ENCODE measurements at places on chromosomes 7 and 10.

DNA sequence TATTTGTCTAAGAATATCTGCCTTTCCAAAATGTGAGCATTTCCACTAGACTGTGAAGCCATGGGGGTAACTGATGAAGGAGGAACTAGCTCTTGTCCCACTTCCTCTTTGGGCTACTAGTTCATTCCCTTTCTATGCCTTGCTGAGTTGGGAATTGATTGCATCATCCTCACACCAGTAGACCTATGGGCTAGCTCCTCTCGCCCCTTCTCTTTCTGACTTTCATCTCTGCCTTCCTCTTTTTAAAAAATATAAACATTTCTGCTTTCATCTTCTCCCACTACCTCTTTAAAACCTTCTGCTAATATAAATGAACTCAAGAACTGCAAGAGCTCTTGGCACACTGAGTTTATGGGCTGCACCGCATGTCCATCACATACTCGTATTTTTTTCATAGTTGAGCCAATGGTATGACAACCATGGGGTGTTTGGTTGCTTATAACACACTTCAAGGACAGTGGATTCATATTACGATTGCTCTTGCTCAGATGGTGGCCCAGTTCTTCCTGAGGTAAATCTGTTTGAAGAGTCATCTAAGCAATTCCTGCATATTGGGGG is 182.0 kb downstream of the REEP3 start:
- DNase-seq = no peak

DNA sequence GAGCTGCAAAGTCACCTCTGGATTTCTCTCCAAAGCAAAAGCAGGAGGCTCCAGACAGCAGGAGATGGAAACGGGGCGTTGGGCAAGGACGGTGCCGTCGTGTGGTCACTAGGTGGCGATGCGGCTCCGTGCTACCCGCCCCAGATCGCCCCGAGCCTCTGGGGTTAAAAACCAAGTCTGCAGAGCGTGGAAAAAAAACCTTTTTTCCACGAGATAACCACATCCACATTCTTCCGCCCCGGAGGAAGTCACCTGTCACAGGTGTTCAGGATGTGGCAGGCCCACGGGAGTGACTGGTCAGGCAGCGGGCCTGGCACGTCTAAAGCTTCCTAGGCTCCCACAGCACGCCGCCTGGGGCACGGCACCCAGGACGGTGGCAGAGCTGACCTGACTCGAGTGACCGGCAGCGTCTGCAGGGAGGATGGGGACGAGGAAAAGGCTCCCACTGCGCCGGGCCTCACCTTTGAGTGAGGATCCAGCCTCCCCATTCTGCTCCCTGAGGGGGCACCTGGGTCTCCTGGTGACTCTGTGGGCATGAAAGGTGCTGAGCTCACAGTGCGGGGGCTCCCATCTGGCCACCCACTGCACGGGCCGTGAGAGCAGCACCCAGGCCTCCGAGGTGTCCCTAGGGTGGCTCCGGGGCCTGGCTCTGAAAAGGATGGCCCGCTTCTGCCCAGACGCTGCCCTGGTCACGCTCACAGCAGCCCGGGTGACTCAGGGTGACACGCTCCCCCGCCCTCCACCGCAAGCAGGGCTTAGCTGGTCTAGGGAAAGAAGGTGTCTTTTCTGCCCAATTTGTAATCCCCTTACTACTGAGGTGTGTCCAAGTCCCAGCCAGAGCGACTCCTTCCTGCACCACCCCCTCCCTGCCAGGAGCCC is 71.3 kb upstream of the TNRC18 start:
- DNase-seq = no peak

DNA sequence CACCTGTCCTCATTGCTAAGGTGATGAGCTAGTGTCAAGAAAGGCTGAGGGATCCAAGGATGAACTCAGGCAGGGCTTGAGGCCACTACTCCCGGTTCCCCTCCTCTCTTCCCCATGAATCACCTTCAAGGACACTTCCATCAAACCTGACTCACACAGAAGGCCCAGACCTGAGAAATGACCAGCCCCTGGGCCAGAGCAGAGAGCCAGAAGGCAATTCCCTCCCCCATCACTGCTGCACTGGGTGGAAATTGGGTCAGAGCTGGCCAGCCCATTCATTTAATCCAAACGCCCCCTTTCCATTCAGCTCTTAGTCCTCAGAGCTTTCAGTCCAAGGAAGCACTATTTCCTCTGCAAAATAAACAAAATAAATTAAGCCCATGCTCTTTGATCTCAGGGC is 182.0 kb downstream of the KCNMA1 start:
- DNase-seq = no peak

DNA sequence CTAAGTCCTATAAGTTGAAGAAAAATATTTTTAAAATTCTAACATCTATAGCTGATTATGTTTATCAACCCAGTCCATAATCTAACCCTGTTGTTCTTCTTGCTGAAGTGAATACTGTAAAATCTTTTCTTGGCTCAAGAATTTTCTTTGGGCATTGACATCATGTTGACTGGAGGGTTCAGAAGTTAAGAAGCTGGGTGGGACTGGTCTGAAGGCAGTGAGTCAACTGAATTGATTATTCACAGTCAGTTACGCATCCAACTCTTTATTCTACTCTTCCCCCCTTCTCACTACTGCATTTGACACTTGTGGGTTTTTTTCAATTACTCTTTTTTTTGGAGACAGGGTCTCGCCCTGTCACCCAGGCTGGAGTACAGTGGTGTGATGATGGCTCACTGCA is 31.0 kb downstream of the DENND2A start:
- no peak for DNase-seq

DNA sequence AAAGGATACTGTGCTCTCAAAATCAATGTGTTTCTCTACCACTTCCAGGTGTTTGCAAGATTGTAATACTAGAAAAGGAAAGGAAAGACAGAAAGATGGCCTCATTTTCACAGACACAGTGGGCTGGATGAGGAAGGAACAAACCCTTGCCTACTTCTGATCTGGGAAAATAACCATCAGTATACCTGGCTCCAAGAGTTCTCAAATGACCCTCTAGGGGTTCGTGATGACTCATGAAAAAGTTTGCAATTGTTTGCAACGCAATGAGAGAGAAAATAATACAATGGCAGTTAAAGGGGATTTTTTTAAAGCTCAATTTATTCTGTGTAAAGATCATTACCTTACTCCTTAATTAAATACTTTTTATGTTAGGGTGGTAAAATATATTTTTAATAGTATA is 197.6 kb upstream of the INHBA start:
- no peak for DNase-seq

GRCh38 chr10:62839590-62839989 is 23.4 kb upstream of the EGR2 start:
- DNase-seq = no peak

DNA sequence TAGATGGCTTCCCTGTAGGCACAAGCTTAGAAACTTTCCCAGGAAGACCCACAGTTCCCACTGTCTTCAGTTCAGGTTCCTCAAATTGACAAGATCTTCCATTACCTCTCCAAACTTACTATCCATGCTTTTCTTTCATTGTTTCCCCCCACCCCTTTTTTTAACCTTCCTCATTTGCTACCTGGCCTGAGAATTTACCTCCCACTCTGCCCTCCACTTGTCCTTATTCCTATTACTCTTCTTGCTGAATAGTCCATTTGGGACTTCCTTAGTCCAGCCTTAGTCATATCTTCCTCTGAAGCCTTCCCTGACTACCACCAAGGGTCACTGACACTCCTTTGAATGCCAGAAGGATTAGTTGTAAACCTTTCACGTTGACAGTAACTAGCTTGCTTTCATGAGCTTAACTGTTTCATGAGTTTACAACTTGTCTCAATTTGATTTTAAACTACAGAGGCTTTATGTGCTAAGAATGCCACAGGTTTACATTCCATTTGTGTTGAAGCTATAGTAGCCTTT is 1.2 kb upstream of the CALU start:
- no peak for DNase-seq

DNA sequence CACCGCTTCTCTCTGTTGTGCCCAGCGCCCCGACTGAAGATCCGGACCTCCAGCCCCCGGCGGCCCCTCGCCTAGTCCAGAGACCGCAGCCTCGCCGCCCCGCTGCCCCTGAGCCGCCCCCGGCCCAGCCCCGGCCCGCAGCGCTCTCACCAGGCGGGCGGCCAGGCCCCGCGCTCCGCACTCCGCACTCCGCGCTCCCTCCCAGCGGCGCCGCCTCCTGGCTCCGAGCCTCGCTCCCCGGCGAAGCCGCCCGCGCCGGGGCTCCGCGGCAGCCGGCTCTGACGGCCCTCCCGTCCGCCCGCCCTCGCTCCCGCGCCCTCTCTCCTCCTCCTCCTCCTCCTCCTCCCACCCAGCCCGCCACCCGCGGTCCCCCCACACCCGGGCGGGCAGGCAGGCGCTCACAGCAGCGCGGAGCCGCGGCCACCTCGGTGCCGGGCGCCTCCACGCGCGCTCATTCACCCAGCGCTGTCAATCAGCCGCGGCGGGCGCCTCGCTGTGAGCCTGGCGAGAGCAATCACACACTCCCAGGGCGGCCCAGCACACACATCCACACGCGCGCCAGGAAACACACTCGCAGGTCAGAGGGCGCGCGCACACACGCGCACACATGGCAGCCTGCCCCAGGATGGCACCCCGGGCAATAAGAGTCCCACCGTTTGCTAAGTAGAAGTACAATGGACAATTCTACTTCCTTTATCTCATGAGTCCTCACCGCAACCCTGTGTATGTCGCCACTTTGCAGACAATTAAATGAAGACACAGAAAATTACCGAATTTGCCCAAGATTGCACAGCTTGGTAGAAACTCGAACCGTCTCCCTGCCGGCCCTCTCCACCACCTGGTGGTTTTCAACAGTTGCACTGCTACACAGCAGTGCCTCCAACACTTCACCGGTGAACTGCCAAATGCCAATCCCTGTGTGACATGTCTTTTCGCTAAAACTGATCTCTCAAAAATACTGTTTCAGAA is at the start of gene PRRT4:
Gene PRRT4, minus strand, starts transcription at position 280 of the 969 bp plus-strand sequence.
- DNase-seq = no peak

GRCh38 chr7:2214636-2215035 is 18.1 kb downstream of the MAD1L1 start:
- DNase-seq = no peak

- no peak for DNase-seq
These were observed 1.2 kb upstream of the PLCE1 start for GRCh38 chr10:93992400-93993030.

- DNase-seq = no peak
These were observed 168.4 kb upstream of the ASAH2 start for GRCh38 chr10:50419756-50420155.

DNA sequence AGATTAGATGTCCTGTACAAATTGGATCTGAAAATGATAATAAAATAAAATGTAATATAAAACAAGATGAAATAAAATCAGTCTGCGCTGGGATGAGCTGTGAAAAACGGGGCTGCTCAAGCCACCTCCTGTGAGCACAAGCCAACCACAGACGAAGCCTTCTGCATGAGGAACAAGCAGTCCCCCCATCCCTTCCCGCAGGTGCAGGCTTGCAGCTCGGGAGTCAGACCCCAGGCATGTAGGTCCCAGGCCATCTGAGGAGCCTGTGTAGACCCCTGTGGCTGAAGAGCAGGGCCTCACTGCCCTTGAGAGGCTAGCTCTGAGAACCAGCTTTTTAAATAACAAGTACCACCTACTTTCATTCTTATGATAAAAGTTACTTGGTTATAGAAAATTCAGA is 123.4 kb downstream of the TNS3 start:
- no peak for DNase-seq

- DNase-seq = no peak
These were observed 190.7 kb upstream of the TAC1 start for GRCh38 chr7:97541188-97541587.

GRCh38 chr10:1061930-1062774 is 6.0 kb downstream of the WDR37 start:
- no peak for DNase-seq

DNA sequence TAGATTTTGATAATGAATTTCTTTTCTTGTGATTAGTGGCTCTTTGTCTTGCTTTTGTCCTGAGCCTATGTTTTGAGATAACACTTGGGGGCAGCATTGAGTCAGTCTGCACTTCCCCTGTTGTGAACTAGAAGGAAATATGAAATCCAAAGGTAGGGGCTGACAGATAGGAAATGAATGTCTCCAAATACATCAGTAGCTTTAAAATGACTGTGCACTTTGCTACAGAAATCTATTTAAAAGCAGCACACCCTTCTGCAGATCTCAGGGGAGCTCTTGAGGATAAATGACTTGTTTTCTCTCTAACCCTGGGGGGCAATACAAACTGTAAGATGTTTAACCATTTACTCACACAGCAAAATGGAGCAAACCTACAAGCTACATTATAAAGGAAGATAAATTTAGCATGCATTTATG is 176.0 kb upstream of the MYO3A start:
- no peak for DNase-seq

DNA sequence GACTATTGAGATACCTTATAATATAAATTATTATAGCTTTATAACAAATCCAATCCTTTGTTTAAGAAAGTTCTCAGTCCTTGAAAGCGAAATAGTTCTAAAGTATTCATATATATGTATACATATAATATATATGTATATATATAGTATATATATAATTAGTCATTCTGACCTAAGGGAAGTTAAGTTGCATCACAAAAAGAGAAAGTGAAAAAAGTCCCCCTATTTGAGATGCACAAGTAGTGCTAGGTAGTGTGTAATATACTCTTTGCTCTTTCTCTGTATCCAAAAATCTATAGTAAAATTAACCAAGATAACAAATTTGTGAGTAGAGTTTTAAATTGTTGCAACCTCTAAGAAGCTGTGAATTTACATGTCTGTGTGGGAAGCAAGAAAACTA is 13.3 kb upstream of the IFIT1B start:
- no peak for DNase-seq

DNA sequence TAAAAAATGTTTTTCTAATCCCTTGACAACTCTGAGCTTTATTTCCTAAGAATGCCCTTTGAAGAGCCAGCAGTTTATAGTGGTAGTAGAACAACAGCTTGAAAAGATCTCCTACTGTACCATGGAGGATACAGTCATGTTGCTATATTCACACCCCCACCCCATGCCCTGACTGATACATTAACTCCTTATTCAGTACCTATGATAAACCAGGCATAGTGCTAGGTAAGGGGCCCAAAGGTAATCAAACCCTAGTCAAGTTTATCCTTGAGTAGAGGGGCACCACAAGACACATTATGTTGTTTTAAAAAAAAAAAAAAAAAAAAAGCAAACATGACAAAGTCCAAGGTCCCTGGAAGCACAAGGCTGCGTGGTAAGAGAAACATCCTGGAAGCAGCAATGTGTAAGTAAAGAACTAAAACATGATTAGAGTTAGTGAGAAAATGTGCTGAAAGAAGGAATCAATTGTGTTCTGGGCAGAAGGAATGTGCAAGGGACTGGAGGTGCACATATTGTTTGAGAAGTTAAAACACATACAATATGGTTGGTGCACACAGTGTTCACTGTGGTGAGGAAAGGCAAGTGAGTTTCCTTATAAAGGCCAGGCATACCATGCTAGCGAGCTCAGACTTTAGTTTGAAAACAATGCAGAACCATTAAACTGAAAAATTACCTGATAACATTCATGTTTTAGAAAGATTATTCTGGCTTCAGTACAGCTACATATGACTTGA is 51.2 kb downstream of the PDE1C start:
- DNase-seq = no peak
